ENCODE measurements at places on chromosomes 3 and 15.

- no peak for DNase-seq
Measured at GRCh38 chr3:8579096-8579495, 65.5 kb downstream of the SSUH2 start.

DNA sequence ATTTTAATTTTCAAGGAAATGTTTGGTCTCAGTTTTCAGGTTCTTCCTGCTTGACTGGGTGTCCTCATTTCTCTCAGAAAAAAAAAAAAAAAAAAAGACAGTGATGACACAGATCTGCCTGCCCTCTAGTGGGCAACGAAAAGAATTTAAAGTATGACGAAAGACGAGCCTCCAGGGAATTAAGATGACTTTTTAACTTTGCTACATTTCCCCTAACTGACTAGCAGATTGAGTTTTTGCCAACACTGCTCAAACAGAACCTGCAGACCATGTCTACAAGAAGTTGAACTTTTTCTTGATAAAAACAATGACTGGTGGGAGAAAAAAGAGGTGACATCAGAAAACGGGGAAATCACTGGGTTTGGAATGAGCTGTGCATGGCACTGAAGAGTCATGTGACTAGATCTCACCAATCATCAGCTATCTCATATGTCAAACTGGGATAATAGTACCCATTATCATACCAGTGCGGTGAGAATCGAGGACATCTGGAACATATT is 40.8 kb downstream of the EOMES start:
- no peak for DNase-seq

DNA sequence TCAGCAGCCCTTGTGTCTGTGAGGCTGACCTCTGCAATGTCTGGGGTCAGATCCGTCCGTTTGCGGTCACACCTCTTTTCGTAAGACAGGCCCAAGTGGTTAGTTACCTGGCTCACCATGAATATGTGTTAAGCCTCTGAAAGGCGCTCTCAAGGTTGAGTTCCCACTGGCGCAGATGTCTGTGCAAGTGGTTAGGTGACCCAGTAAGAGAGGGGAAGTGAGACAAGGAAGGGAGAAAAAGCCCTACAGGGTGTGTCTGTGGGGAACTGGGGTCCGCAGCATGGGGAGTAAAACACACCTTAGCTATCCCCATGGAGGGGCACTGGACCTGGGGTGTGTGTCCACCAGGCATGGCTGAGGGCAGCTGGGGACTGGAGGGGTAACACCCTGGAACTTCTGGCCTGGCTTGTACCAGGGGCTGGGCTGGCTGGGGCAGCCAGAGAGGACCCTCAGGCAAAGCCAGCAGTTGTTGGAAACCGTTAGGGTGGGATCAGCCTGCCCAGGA is 391.6 kb upstream of the PROK2 start:
- no peak for DNase-seq

DNA sequence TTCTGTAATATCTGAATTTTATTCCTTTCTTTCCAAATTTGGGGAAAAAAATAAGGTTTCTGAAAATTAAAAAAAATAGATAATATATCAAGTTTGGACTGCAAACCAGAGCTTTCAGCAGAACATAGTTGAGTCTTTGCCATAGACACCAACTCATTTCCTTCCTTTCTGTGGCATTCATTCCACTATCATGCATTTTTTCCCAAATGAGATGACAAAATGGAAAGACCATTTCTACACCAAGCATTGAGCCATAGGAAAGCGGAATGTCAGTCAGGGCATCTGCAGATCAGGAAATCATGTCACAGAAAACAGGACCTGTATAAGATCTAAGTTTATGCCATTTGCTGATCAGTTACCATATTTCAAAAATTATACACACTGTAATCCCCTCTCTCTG is 333.3 kb upstream of the THBS1 start:
- DNase-seq = no peak

- DNase-seq = no peak
Measured at GRCh38 chr3:48202632-48203031, 14.4 kb upstream of the CDC25A start.

DNA sequence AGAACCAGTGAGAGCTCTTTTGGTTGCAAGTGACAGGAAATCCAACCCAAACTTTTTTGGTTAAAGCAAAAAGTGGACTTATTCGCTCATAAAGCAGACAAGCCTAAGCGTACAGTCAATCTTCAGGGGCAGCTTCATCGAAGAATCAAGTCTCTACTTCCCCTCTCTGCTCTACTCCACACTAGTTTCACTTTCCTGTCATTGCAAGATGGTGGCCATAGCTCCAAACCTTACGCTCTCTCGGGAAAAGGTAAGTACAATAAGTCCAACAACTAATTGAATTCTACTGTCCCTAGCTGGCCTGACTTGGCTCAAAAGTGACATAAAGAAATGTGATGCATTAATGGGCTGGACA is 24.9 kb upstream of the ZNF710 start:
- DNase-seq = no peak

GRCh38 chr15:90994059-90994416 is 297 bp downstream of the PRC1 start:
- no peak for DNase-seq

DNA sequence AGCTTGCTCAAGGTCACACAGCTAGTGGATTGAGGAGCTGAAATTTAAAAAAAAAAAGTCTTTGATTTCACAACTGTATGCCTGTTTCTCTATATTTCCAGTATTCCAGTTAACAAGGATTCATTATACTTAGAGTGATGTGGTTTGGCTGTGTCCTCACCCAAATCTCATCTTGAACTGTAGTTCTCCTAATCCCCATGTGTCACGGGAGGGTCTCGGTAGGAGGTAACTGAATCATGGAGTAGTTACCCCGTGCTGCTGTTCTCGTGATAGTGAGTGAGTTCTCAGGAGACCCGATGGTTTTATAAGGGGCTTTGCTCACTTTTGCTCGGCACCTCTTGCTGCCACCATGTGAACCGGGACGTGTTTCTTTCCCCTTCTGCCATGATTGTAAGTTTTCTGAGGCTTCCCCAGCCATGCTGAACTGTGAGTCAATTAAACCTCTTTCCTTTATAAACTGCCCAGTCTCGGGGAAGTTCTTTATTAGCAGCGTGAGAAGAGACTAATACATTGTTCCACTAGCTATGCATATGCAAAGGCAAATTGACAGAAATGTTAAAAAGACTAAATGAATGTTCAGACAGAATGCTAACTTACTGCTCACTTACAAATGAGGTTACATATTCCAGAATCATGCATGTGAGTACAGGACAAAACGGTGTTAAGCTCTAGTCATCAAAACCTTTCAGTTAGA is 1101.9 kb downstream of the ROBO1 start:
- DNase-seq = no peak

GRCh38 chr3:5285439-5285838 is 97.9 kb downstream of the EDEM1 start:
- DNase-seq = no peak

DNA sequence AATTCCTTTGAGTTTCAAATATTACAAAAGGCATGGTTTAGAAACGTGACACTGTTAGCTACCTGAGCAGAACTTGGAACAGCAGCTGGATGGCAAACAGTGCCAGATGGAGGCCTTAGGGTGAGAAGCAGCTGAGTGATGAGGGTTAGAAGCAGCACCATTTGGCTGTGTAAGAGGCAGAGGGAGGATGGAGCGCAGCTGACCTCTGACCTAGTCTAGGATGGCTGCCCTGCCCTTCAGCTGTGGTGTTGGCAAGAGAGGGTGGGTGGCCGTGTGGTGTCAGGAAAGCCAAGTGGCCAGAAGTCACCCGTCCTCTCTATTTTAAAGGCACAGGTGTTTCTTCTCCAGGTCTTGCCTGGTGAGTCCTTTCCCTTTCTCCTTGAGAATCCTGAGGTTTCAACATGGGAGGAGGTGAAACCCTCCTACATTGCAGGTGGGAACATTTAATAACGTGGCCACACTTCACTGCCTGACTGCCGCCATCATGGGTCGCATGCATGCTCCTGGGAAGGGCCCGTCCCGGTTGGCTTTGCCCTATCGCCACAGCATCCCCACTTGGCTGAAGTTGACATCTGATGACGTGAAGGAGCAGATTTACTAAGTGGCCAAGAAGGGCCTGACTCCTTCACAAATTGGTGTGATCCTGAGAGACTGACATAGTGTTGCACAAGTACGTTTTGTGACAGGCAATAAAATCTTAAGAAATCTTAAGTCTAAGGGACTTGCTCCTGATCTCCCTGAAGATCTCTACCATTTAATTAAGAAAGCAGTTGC is 17.6 kb downstream of the BCL2L10 start:
- DNase-seq = no peak

DNA sequence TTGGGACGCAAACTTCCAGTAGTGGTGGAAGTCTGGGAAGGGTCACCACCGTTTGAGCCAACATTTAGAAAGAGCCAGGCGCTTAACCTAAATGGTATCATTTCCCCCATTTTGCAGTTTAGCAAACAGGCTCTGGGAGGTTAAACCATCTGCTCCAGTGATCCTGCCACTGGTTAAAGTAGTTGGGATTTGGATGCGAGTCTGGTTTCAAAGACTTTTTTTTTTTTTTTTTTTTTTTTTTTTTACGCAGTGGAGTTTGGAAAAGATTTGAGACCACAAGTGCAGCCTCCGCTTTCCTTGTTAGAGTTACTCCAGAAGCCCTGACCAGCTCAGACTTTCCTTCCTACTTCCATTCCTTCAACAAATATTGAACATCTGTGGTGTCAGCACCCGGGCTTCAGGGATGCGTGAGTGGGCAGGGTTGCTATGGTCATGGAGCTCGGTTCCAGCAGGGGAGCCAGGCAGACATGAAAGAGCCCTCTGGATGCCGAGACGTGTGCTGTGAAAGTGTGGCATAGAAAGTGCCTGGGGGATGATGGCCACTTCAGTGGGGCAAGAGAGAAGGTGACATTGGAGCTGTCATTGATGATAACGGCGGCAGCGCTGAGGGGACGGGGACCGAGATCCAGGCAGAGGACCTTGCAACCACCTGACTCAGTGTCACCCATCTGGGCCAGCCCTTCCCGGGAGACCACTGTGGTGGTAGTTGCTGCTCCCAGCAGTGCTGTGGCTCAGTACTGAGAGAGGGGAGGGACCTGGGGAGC is 1.1 kb upstream of the RNU6-1 start:
- no peak for DNase-seq

DNA sequence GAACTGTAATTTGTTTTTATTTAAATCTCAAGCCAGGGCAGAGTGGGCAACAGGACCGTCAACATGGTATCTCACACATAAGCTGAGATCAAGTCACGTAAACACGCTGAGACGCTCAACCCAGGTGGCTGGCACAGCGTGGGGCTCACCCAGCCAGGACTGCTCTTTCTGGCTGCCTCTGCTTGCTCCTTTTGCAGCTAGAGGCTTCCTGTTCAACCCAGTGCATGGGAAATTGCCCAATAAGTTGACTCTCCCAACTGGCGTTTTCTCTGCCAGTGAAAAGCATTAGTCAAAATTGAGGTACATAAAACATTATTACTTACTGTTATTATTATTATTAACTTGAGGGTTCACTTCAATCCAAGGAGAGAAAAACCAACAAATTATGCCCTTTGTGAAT is 398.1 kb downstream of the NR2F2 start:
- DNase-seq = no peak

Measured in GOT3 (cell line).